NCI-H1092 (cell line): ENCODE measurements at places on chromosomes 6 and 20.

GRCh38 chr6:21258665-21259064 is 334.9 kb upstream of the SOX4 start:
- no peak for DNase-seq

- no peak for DNase-seq
Observed at GRCh38 chr6:20808924-20809323, 274.7 kb downstream of the CDKAL1 start.

GRCh38 chr20:46122516-46123481 is 4.7 kb downstream of the CD40 start:
- no peak for DNase-seq

GRCh38 chr6:124858564-124858963 is 103.7 kb upstream of the RNF217 start:
- DNase-seq: no peak

- DNase-seq: no peak
Observed at GRCh38 chr20:34907616-34908469, 31.4 kb downstream of the ACSS2 start.

DNA sequence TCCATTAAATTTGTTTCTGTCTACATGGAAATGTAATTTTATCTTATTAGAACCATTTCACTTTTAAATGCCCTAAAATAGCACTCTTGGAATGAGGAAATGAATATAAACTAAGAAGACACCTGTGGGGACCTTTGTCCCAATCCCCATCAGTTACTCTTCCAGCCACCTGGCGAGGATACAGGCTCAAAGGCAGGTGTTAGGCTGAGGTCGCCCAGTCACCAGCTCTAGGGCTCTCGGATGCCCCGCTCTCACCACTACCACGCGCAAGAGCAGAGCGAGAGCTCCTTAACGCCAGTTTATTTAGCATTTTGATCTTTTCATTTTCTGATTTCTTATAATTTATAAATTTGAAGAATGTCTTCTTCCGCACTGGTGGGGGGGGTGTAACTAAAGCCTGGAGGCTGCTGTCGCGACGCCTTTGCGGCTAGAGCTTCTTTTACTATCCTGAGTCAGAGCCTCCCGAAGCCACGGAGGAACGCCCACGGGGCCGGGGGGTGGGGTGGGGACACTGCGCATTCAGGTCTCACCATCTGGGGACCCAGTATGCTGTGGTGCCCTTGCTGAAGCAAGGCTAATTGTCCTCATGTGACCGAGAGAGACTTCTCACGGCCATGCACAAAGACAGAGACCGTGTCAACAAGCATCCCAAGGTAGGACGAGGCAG is 38.7 kb upstream of the AFDN start:
- no peak for DNase-seq
